ENCODE measurements at places on chromosomes 1 and 21. TPM values are rescaled to one million over a fixed set of nuclear protein-coding genes. Genes with fewer than 3 reads are reported as not detected.

Gene OXCT2
- total RNA-seq = 0.55 TPM

Gene OR2T33
- not detected for total RNA-seq

Gene GBP5
- 0.03 TPM for total RNA-seq

Gene CDC7
- total RNA-seq = 5.0 TPM

Gene GSTM5
- total RNA-seq = not detected

Gene FAM177B
- not detected for total RNA-seq

Gene WNT3A
- total RNA-seq = not detected

Gene SLAMF6
- not detected for total RNA-seq

Gene PHF13
- total RNA-seq = 9.8 TPM

Gene HMGCS2
- total RNA-seq = not detected

Gene OR6K3
- total RNA-seq = not detected

Gene MRAP
- not detected for total RNA-seq

Gene MARK1
- total RNA-seq = 0.18 TPM

Gene COL11A1
- total RNA-seq = 2.0 TPM

Gene GGPS1
- total RNA-seq = 17.0 TPM

Gene KRTAP8-1
- total RNA-seq = not detected

Gene BACE2
- total RNA-seq = 21.6 TPM

Gene SH3BGR
- 1.2 TPM for total RNA-seq

Gene SPRR2A
- not detected for total RNA-seq

Gene WDR64
- not detected for total RNA-seq

Gene PLEKHG5
- total RNA-seq = 2.4 TPM

Gene BEST4
- 0.62 TPM for total RNA-seq

Gene ACBD6
- 54.1 TPM for total RNA-seq

Gene IGSF3
- total RNA-seq = 18.0 TPM

Gene ACTL8
- 1.5 TPM for total RNA-seq

Gene LHX8
- 1.2 TPM for total RNA-seq

Gene RGS18
- not detected for total RNA-seq

Gene CA6
- total RNA-seq = not detected

Gene MAP3K21
- total RNA-seq = 11.8 TPM

Gene MIER1
- 8.0 TPM for total RNA-seq

Gene MTMR11
- 7.7 TPM for total RNA-seq

Gene CCDC17
- 0.48 TPM for total RNA-seq

Gene MCOLN3
- total RNA-seq = 3.7 TPM

Gene TAS1R1
- total RNA-seq = not detected

Gene KCNH1
- 3.5 TPM for total RNA-seq

Gene TRIM58
- total RNA-seq = not detected

Gene SELE
- total RNA-seq = not detected

Gene PPIE
- total RNA-seq = 42.5 TPM

All from A549 treated with CORT108297 at 1 μM for 4 hours (cell line).